Spleen (tissue), 13 donors: ENCODE measurements at places on chromosomes 11 and 22. TPM values are rescaled to one million over a fixed set of nuclear protein-coding genes. Genes with fewer than 3 reads are reported as not detected.
A peak's percentile ranks its signal among the peaks of the same experiment; 100 is the strongest.

The ANKK1 gene
- total RNA-seq: 0.55 TPM

The DLG2 gene
- 5.8 TPM for total RNA-seq

GRCh38 chr11:12253843-12254281 is 123.5 kb upstream of the PARVA start:
- DNase-seq: no peak

- no peak for DNase-seq
Measured at GRCh38 chr22:16819249-16819648, 6.0 kb downstream of the XKR3 start.

DNA sequence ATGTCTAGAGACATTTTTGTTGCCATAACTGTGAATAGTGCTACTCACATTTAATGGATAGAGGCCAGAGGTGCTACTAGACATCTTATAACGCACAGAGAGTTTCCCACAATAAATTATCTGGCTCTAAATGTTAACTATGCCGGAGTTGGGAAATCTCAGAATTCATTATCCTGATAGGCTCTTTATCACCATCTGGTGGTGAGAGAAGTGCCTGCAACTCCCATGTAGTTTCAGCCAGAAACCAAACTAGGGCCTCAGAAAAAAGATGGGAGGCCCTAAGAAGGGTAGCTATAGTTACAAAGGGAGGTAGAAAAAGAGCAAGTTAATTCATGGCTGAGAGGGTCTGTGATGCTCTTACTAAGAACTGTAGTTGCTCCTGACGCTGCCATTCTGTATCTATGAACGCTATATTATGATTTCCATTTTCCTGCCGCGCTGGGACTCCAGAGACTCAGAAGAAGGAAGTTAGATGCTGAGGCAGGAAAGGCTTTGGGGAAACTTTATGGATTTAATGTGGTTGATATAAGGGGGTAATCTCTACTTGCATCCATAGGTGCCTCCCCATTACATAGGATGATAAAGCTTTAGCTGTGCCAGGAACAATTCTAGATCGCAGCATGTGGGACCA is 22.9 kb upstream of the MRPL17 start:
- DNase-seq: no peak

The HMOX1 gene
- 930 TPM for total RNA-seq

The BEST1 gene
- total RNA-seq: 12.5 TPM

GRCh38 chr11:88179971-88180629 is 4.9 kb upstream of the RAB38 start:
- no peak for DNase-seq

The CHRM4 gene
- 34.1 TPM for total RNA-seq

- no peak for DNase-seq
Measured at GRCh38 chr11:43554148-43554473, 126.4 kb upstream of the HSD17B12 start.

- DNase-seq: no peak
Measured at GRCh38 chr11:111819829-111820237, 51.5 kb downstream of the ALG9 start.

The OR2AG2 gene
- total RNA-seq: not detected

DNA sequence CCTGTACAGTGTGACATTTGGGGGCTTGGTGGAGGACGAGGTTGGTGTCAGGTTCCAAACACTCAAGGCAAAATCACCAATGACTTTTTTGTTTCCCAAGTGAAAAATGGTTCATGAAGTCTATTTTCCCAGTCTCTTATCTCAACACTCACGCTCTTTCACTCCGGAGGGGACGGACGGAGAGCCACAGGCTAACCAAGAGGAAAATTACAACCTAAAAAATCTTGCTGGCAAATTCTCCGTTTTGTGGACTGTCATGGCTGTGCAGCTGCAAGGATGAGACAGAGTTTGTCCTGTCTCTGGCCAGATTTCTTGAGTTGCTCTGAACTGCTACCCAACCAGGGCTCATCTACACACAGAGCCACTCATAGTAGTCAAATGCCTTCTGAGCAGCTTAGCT is 101.2 kb downstream of the ABTB2 start:
- DNase-seq: no peak

The SSH3 gene
- total RNA-seq: 31.8 TPM

The TCN2 gene
- 86.8 TPM for total RNA-seq

The SMC1B gene
- not detected for total RNA-seq

- DNase-seq: no peak
Measured at GRCh38 chr11:73516080-73516479, 81.8 kb downstream of the FAM168A start.

- no peak for DNase-seq
Measured at GRCh38 chr11:101278286-101278685, 148.7 kb upstream of the PGR start.

DNA sequence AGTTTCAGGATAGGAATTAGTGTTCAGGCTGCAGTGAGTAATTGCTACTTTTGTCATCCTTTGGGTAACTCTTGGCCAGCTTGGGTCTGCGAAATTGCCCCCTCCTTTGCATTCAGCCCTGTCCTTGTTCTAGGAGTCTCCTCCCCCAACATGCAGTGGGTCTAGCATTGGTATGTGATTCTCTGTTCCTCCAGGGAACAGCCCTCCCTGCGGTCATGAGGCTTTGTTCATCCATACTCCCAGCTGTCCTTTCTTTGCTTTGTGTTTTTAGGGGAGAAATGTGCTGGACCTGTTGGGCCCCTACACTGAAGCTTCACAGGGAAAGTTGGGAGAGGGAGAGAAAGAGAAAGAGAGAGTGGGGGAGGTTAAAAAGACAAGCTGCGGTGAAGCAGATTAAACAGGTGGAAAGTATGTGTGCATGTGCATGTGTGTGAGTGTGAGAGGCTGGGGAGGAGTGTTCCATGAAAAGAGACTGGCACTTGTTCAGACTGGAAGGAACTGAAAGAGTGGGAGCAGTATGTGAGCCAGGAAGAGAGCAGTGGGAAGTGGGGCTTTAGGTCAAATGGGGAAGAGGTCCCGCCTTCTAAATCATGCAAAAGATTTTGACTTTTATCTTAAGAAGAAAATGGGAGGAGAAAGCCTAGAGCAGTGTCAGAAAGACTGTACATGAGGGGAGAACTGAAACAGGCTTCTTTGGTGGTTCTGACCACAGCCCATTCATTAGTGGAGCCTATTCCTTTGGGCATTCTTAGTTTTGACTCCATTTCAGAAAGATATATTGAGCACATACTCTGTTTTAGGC is 17.9 kb upstream of the SESN3 start:
- DNase-seq: no peak

- no peak for DNase-seq
Measured at GRCh38 chr11:46588131-46588530, 5.7 kb downstream of the AMBRA1 start.

DNA sequence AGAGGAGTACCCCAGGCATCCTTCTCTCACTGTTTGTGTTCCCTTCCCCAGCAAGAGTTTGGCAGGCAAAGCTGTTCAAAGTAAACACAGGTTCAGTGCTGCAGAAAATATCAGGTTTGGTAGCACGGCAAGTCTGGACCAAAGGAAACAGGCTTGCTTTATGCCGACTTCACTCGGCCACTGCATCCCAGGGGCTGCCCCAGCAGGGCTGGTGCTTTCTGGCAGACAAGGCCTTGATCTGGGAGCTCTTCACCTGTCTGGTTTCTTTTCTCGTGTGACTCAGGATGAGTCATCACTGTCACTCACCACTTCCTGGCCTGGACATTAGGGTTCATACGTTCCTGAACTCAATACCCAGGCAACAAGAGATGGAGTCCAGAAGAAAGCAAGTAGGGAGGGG is 52.6 kb upstream of the NAV2 start:
- no peak for DNase-seq

- DNase-seq: no peak
Measured at GRCh38 chr11:68727783-68728182, 23.5 kb downstream of the TESMIN start.

- DNase-seq: peak; percentile 57
Measured at GRCh38 chr22:49156662-49157285, 670.9 kb downstream of the BRD1 start.

The OR52E8 gene
- total RNA-seq: not detected
